D341Med (cell line): ENCODE measurements at places on chromosomes 12 and 14.

- no peak for DNase-seq
Observed at GRCh38 chr14:102047808-102048540, 38.9 kb downstream of the HSP90AA1 start.

- no peak for DNase-seq
Observed at GRCh38 chr12:75960086-75960910, 71.3 kb downstream of the PHLDA1 start.

GRCh38 chr12:115541891-115542421 is 735.5 kb downstream of the MED13L start:
- DNase-seq = no peak

GRCh38 chr12:126418400-126418799 is 1353.2 kb downstream of the AACS start:
- DNase-seq = no peak

GRCh38 chr12:11593013-11593412 is 56.5 kb upstream of the ETV6 start:
- no peak for DNase-seq
